ENCODE measurements at places on chromosomes 4 and X.

DNA sequence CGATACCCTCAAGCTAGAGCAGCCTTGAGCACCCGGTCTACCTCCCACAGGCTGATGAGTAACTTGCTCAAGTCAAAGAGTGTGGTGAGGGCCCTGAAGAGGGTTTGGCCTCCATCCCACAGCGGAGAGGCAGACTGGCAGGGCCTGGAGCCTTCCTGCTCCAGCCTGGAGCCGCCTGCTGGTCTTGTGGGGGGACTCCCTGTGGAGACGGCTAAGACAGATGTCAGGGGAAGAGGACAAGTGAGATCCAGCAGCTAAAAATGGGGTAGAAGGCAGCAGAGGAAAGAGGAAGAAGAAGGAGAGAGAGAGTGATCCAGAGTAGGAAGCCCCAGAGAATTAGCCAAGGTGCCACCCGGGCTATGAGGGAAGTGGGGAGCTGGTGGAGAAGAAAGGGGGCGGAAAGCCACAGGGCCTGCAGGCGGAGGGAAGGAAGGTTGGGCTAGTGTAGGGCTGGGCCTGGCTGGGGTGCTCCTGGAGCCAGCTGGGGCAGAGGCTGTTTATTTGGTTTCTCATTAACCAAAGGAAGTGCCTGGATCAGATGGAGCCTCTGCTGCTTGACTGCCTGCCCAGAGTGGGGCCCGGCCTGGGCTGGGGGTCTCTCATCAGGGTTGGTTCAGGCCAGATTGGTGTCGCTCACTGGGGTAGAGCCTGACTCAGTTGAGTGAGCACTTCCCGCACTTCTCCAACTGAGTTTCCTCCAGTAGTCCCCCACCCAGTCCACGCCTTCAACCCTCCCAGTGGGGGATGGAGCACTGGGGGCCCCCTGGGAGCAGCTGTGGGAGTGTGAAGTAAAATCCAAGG lies 14.2 kb downstream of the EFNB1 start:
- DNase-seq: no peak

DNA sequence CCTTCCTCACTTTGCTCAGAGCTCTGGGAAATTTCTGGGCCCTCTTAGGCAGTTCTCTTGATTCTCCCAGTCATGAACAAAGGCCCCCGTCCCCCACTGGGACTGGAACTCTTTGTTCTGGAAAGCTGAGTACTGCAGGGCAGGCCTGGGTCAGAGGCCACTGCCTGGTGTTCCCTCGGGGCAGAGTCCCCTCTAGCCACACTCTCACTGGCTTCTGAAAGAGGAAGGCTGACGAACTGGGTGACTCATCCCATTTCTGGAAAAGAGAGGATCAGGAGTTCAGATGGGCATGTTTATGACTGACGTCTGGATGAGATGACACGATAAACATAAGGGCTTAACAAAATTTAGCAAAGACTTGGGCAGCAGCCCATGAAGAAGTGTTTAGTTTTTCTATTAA lies 47.7 kb downstream of the DDX3X start:
- DNase-seq: no peak

DNA sequence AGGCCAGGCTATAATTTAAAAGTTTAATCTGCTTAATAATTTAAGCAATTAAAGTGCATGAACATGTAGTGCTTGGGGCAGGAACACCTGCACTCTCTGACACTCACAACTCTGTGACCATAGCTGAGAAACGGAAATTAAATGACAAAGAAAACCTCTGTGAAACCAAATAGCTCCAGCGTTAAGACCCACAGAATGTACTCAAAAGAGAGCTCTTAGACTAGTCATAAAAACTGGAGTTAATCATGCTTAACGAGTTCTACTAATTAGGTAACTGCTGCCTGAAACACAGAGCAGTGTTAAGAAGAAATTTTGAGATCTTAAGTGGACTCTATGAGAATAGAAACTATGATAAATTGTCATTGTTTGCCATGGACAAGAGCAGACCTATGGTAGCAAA lies 174.4 kb upstream of the SPIN4 start:
- no peak for DNase-seq

DNA sequence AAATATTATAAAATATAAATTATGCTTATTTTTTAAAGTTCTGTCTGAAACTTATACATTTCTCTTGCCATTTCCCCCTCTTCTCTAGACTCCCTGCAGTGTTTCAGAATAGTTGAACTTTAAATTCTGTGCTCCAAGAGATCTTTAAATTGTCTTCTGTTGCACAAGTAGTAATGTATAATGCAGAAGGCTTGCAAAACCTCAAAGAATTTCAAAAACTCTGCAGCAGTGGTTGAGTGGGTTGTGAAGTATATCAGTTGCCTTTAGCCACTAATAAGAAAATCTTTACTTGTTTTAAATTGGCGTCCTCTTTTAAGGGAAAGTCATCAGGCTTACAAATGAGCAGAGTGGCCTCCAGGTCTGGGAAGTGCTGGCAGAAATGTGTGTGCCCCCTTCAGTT lies 1153.3 kb upstream of the PABPC4L start:
- no peak for DNase-seq

GRCh38 chr4:186761393-186761792 lies 37.7 kb upstream of the FAT1 start:
- no peak for DNase-seq

- DNase-seq: no peak
Measured at GRCh38 chr4:173211838-173212237, 43.2 kb downstream of the GALNT7 start.

GRCh38 chr4:54445866-54446265 lies 211.9 kb upstream of the KIT start:
- DNase-seq: no peak

DNA sequence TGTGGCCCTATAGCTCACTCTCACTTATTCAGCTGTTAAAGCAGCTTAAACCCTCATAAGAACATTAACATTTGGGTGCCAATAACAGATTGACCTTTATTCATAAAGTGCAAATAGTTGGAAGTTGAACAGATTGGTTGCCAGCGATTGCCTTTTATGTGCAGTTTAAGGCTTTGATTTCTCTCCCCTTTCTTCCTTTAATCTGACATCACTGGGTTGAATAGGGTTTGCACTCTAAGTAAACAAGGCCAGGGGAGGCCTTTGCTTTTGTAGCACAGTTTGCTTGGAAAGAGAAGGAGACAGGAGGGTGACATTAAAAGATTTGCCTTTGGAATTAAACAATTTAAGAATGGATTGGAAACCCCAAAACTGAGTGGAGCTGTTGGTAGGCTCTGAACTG lies 114.3 kb downstream of the NKX6-1 start:
- no peak for DNase-seq

DNA sequence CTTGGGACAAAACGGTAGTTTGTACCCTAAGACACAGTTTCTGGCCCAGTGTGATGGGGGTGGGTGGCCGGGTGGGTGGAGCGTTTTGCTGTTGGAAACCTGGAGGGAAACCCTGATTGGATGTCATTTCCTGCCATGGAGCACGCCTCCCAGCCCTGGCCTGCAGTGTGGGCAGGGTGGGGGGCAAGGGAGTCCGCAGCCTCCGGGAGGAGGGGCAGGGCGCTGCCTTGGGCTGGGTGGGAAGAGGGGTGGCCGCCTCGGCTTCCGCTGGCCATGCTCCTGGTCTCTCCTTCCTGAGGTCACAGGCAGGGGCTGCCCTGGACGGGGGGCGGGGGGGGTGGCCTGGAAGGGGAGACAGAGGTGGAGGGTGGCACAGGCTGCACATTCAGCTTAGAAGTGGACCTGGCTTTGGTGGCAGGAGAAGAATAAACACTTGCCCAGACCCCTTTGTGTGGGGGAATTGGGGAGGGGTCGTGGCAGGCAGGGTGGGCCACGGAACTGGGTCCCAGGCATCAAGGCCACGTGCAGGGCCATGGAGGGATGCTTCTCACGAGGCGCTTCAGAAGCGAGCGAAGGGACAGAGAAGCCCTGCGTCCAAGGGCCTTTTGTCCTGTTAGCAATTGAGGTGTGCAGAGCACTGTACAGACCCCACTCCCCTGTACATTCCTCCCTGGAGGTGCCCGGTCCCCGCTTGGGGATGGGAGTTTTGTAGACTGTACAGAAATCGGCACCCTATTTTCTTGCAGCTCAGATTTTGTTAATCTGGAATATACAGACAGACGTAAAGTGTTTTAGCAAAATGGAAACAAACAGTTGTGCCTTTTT lies 6.2 kb downstream of the NAT8L start:
- DNase-seq: no peak

GRCh38 chr4:185778307-185778706 lies 33.7 kb downstream of the SORBS2 start:
- no peak for DNase-seq

- DNase-seq: no peak
Measured at GRCh38 chr4:107937040-107937439, 5.7 kb downstream of the CYP2U1 start.

DNA sequence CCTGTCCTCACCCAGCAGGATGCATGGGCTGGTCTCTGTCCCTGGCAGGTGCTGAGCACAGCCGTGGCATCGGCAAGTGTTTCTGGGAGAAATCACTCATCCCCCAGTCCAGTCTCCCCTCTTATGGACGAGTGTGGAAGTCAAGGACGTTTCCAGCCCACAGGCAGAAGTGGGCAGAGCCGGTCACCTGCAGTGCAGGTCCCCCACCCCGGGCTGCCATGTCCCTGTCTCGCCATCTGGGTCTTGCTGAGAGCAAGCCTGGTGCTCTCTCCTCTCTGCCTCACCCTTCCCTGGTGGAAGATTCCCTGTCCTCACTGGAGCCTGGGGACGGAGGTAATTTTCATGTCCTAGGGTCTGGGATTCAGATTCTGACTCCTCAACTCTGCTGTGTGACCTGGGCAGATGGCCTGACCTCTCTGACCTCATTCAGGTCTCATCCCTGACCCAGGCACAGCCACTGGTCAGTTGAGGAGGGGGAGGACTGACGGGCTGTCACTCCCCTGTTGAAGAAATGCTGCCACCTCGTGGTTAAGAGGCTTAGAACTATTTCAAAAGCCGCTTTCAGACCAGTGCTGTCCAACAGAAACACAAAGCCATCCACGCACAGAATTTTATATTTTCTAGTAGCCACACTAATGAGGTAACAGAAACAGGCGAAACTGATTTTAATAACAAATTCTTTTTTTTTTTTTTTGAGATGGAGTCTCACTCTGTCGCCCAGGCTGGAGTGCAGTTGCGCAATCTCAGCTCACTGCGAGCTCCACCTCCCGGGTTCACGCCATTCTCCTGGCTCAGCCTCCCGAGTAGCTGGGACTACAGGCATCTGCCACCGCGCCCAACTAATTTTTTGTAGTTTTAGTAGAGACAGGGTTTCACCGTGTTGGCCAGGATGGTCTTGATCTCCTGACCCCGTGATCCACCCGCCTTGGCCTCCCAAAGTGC lies 1.8 kb downstream of the CPZ start:
- DNase-seq: no peak

DNA sequence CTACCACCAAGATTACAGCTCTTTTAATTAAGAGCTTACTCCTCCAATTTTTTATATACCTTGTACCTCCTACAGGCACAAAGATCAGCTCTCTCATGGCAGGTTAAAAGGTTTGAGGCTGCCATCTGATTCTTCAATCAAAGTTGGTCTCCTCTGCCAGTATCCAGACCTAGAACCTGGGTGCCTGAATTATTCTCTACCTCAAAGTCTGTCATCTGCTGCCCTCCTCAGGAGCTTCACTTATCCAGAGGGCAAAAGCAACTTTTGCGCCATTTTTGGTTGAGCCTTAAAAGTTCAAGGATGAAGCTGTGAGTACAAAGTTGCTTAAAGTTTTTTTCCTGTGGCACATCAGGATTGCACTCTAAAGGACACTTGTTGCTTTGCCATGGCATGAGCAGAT lies 343.7 kb upstream of the PPP1R2C start:
- DNase-seq: no peak

GRCh38 chr4:94352996-94353395 lies 10.4 kb upstream of the HPGDS start:
- DNase-seq: no peak

DNA sequence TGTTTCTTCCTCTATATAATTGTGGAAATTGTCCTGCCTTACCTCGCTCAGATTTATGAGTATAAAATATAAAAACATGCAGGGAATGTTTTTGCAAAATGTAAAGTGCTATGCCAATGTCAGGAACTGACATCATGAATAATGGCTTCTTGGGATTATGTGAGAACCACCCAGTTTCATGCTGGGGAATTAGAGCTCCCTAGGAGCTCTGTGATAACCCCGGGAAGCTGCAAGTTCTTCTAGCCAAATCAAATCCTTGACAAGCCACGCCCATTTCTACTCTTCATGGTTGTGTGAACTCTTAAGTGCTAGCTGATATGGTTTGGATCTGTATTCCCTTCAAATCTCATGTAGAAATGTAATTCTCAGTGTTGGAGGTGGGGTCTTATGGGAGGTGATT lies 85.9 kb upstream of the PAK3 start:
- DNase-seq: no peak

DNA sequence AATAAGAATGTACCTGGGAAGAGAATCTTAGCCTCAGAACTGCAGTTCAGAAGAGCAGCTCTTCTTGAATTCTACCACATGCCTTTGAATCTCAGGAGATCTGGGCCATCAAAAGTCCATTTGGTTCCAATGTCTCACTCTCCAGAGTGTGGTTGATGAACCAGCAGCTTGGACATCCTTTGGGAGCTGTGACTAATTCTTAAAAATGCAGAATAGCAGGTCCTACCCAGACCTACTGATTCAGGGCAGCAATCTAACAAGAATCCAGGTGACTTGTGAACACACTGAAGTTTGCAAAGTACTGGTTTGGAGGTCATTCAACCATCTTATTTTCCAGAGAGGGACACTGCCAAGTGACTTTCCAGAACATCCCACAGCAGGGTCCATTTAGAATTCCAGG lies 244.7 kb downstream of the PACRGL start:
- DNase-seq: no peak

GRCh38 chr4:146960634-146961033 lies 15.0 kb upstream of the TTC29 start:
- DNase-seq: no peak

DNA sequence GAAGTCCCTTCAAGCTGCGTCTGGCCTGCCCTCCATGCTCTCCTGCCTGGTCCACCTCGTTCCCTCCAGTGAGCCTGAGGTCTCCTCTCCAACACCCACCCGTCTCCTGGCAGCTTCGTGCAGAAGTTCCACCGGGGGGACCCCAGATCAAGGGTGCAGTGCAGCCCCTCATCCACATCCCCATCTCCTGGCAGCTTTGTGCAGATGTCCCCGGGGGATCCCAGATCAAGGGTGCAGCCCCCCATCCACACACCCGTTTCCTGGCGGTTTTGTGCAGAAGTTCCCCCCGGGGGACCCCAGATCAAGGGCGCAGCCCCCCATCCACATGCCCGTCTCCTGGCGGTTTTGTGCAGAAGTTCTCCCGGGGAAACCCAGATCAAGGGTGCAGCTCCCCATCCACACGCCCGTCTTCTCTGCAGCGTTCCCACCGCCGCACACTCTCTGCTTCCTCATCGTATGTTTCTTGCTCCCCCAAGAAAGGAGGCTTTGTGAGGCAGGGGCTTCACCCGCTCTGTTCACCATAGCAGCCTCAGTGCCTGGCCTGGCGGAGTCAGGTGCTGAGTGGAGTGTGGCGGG lies 35.7 kb downstream of the PIGG start:
- DNase-seq: no peak

GRCh38 chrX:42943051-42943974 lies 165.3 kb upstream of the PPP1R2C start:
- no peak for DNase-seq

Measured in NCI-H748 treated with DMSO at 0.1 percent for 48 hours (cell line).